ENCODE measurements at places on chromosomes 1 and 21.
A peak's percentile ranks its signal among the peaks of the same experiment; 100 is the strongest.

GRCh38 chr1:12019858-12020509 is 686 bp downstream of the MIIP start:
- DNase-seq, result no peak

GRCh38 chr1:155073377-155074242 is 5.0 kb upstream of the EFNA3 start:
- no peak for DNase-seq

GRCh38 chr1:41370225-41370624 is 9.0 kb downstream of the FOXO6 start:
- no peak for DNase-seq

DNA sequence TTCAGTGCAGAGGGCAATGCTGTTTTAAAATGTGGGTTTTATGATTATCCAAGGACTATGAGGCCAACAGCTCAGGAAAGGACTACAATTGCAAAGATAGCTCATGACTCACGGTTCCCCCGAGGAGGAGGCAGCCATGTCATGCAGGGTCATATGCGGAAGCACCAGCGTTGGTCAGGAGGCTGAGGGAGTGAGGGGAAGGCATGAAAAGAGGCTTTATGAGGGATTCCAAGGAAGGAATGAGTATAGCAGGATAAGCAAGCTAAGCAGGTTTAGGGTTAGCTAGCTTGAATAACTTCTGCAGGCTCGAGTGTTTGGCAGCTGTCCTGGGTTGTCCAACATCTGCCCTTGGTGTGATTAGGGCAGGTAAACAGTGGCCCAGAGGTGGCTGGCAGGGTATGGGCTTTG is 495.1 kb downstream of the SETD4 start:
- DNase-seq, result no peak

DNA sequence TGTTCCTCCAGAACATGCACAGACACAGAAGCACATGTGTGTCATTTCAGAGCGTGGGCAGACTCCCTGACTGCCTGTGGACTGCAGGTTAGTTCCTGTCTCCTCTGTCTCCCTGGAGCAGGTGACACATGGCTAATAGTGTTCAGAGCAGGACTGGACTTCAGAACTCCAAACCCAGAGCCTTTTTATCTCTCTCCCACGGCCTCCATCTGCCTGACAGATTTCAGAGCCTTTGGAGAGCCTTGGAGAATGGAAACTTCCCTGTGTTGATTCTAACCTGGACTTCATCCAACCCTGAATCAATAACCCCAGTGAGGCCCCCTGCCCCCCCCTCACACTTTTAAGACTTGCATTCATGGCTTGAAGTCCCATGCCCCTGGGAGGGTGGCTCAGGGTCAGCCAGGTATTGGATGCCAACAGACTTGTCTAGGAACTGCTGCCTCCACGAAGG is 44.4 kb downstream of the C1orf198 start:
- DNase-seq, result no peak

GRCh38 chr1:111334169-111334568 is 43.5 kb downstream of the CHIA start:
- no peak for DNase-seq

- DNase-seq, result no peak
These were observed 852 bp upstream of the RAVER2 start for GRCh38 chr1:64743954-64744491.

DNA sequence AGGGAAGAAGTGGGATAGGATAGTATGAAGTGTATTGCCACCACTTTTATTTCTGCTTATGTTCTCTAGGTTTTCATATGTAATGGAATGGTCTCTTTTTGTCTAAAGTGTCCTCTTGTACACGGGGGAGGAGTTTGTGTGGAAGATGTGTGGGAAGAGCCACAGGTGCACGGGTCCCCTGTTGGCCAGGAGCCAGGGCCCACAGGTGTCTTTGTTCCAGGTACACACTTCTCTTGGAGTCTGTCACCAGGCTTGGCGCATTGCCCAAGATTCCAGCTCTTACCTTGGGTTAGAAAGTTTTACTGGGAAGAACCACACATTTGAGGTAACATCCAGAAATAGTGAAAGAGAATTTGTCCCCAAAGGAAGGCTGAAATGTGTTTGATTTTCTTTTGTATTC is 10.5 kb downstream of the TENT5C start:
- DNase-seq, result no peak

- DNase-seq, result no peak
These were observed 249.6 kb upstream of the USP25 start for GRCh38 chr21:15480160-15480559.

DNA sequence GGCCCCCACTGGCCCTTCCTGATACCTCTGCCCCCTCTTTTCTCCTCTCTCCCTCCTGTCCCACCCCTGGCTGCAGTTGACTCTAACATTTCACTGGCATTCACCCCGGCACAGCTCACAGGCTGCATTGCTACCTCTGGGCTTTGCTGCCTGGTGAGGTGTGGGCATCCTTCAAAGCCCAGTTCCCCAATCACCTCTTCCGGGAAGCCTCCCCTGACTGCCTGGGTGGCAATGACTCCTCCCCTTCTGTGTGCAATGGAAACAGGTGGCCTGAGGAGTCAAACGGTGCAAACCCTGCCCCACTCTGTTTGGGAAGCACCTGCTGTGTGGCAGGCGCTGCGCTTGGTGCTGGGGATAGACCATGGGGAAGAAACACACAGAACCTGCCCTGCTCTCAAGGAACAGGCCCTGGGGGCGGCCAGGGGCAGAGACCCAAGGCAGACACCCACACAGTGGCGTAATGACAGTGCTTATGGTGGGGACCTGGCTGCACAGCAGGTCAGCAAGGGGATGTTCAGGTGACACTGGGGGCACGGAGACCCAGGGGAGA is 39.3 kb upstream of the POFUT2 start:
- peak; percentile 21 for DNase-seq

DNA sequence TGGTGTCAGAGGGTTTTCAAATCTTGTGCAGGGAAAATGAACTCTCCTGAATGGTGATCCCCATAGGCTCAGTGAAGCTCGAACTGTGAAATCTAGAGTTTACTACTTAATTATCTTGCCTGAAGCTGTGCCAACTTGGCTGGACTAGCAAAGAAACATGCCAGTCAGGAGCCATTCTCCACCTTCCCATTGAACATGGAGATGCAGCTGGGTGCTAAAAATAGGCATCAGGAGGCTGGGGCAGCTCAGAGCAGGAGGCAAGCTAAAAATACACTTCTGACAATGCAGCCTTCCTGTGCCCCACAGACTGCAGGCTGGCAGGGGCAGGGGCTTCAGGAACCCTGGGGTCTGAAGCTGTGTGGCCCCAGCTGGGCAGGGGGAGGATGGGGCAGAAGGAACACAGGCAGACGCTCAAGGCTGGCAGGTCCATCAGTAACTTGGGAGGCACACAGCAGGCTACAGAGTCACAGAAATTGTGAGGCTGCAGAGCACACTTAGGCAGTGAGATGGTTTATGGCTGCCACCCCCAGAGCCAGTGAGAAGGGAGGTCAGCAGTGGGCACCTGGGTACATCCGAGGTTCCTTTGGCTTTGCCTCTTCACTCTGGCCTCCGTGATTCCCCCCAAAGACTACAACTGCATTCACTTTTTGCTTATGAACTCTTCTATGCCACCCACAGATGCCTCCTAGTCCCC is 155.4 kb upstream of the KCND3 start:
- no peak for DNase-seq

DNA sequence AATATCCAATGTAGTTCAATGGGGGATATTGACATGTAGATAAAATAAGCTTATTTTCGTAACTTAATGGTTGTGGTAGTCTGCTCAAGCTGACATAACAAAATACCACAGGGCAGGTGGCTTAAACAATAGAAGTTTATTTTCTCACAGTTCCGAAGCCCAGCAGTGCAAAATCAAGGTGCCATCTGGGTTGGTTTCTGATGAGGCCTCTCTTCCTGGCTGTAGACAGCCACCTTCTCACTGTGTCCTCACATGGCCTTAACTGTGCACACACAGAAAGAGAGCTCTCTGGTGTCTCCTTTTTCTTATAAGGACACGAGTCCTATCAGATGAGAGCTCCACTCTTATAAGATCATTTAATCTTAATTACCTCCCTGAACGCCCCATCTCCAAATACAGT is 64.8 kb upstream of the IPO9 start:
- no peak for DNase-seq

- DNase-seq, result no peak
These were observed 68.3 kb downstream of the PRRX1 start for GRCh38 chr1:170732252-170732588.

GRCh38 chr1:182366596-182366995 is 25.0 kb downstream of the GLUL start:
- no peak for DNase-seq

DNA sequence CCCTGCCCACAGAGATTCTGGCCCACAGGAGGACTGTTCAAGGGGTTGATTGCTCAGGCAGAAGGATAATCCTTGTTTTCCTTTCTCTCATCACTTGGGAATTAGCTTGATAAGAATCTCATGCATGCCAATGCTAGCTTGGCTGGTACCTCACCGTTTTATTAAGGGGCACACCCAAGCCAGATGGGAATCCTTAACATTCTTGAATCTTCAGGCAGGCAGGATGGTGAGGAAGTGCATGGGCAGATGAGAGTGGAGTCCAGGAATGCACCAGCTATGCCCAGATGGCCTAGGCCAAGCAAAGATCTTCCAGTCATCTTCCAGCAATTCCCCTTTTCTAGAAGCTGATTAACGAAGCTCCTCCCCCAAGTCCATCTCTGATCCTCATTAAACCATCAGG is 4.1 kb upstream of the LCE7A start:
- DNase-seq, result no peak

DNA sequence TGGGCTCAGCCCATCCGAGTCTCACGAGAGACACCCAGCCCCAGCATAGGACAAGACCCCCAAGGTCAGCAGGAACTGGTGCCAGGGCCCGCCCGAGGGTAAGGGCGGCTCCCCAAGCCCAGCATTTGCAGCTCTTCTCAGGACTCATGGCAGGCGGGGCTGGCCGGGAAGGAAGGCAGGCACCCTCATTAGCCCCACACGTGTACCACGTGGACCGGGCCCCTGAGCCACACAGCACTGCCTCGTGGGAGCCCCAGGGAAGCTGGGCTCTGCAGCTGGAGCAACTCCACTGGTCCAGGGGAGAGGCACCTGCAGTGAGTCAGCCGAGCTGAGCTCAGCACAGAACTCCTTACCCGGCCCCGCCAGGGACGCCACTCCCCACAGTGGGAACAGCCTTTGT is 97.7 kb upstream of the IFFO2 start:
- DNase-seq, result no peak

GRCh38 chr1:2554621-2555387 is 1.4 kb upstream of the TNFRSF14 start:
- DNase-seq, result peak; percentile 74

DNA sequence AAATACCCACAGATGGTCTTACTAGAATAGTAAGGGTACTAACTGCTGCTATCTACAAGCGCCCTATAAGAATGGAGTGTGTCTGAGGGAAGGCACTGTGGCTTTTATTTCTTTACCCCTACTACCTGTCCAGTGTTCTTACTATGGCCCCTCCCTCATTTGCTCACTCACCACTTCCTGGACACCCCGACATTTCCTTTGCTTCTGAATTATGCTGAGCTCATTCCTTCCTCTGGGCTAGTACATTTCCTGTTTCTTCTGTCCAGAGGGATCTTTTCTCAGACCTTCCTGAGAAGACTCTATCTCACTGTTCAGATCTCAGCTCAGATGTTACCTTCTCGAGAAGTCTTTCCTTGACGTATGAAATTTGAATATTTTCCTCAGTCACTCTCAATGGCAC is 192.1 kb upstream of the DAB1 start:
- DNase-seq, result no peak

GRCh38 chr1:78787544-78787943 is 137.9 kb downstream of the IFI44 start:
- no peak for DNase-seq

DNA sequence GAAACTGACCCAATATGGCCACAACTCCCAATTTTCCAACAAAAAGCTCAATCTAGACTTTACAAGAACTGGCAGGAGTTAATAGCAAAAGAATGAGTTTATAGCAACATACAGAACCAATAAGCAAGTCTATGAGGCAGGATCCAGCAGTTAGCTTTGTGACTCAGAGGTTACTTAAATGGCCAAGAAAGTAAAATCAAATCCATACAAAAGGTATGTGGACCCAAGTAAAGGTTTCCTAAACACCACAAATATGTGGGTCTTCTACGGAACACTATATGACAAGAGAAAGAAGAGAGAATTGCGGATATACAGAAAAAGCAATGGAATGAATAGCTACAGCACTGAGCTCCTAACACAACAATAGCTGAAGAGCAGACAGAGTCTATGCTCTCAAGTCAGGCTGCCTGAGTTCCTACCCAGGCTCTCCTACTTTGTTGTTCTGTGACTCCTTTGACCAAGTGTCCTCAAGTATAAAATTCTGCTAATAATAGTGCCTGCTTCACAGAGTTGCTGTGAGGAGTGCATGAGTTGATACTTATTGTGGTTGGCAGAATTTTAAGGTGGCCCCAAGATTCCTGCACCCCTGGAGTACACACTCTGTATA is 204.3 kb downstream of the SMYD3 start:
- no peak for DNase-seq

DNA sequence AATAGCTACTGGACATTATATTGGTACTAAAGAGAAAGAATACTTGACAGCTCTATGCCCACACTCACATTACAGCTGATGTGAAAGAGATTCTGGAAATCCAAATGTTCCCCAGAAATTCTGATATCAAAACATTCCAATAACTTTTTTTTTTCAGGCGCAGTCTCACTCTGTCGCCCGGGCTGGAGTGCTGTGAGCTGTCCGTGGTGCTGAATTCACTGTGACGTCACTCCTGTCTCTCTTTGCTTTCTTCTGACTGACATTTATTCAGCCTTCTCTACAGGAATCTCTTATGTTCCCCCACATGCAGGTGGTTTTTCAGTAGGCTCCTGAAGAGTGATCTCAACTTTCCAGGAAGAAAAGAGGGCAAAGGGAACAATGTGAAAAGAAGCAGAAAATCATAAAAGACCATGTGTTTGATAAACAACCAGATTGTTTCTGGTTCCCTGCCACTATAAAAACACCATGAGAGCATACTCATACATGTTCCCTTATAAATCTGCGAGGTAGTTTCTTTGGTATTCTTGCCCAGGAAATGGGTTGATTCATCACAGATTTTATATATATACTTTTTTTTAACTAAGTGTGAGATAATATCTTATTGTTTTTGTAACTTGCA is 6.2 kb downstream of the S100A7A start:
- DNase-seq, result peak; percentile 74

DNA sequence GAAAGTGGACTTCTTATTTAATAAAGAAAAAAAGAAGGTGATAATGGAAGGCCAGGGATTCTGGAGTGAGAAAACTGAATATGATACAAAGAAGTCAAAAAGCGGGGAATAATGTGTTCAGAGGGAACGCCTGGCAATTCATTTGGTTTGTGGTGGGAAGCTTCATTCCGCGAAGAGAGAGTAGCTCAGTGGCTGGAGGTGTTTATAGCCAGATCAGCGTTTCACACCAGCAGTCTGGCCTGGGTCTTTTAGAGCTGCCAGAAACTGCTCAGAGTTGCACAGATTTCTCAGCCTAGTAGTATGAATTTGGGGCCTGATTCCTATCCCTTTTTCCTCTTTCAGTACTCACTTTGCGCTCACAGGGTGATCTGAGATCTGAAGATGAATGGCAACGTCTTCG is 67.8 kb upstream of the IPO9 start:
- no peak for DNase-seq

GRCh38 chr1:62774971-62775595 is 8.8 kb upstream of the ATG4C start:
- DNase-seq, result no peak

- no peak for DNase-seq
These were observed 58.0 kb upstream of the FAM3B start for GRCh38 chr21:41258617-41259016.
